ENCODE measurements at places on chromosomes 1 and 21.

- no peak for DNase-seq
These were observed 42.9 kb downstream of the DAB1 start for GRCh38 chr1:57380923-57381322.

GRCh38 chr1:91171898-91172297 lies 150.1 kb upstream of the ZNF644 start:
- no peak for DNase-seq

- DNase-seq: no peak
These were observed 46.1 kb downstream of the ITSN1 start for GRCh38 chr21:33688353-33688752.

- DNase-seq: no peak
These were observed 22.5 kb downstream of the NTMT2 start for GRCh38 chr1:170168265-170168664.

- DNase-seq: no peak
These were observed 6.8 kb downstream of the MINDY1 start for GRCh38 chr1:150999926-151000325.

DNA sequence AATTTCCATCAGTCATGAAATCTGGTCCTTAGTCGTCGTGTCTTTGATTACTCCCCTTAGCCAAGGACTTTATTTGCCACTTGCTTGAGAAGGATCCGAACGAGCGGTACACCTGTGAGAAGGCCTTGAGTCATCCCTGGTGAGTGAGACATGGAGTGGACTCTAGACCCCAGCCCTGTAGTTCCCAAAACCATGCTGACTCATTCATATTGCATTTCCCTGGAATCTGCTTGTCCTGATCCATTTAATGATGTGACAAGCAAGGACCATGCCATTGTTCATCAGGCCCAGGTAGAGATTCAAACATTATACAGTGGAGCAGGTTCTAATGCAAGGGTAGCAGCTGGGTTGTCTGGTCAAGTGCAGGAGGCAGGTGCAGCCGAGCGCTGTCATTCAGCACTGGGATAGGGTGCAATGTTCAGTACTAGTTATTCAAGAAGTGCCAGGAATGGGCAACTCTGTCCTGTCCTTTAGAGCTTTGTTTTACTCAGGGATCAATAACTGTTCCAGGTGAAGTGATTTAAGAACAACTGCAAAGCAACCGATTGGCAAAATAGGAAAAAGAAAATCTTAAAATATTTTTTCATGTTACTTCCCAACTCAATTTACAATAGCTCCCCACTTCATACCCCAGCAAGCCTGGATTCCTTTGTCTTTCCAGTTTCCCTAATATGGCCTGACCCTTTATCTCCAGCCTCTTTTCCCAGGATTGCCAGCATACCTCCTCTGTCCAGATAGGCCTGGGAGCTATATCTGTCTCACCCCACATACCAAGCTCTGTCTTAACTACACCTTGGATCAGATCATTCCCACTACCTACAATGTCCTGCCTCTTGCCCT lies 26.5 kb downstream of the CAMK1G start:
- DNase-seq: no peak

GRCh38 chr1:107124694-107125093 lies 16.1 kb upstream of the NTNG1 start:
- no peak for DNase-seq

- no peak for DNase-seq
These were observed 51.9 kb downstream of the SYT2 start for GRCh38 chr1:202658251-202658759.

DNA sequence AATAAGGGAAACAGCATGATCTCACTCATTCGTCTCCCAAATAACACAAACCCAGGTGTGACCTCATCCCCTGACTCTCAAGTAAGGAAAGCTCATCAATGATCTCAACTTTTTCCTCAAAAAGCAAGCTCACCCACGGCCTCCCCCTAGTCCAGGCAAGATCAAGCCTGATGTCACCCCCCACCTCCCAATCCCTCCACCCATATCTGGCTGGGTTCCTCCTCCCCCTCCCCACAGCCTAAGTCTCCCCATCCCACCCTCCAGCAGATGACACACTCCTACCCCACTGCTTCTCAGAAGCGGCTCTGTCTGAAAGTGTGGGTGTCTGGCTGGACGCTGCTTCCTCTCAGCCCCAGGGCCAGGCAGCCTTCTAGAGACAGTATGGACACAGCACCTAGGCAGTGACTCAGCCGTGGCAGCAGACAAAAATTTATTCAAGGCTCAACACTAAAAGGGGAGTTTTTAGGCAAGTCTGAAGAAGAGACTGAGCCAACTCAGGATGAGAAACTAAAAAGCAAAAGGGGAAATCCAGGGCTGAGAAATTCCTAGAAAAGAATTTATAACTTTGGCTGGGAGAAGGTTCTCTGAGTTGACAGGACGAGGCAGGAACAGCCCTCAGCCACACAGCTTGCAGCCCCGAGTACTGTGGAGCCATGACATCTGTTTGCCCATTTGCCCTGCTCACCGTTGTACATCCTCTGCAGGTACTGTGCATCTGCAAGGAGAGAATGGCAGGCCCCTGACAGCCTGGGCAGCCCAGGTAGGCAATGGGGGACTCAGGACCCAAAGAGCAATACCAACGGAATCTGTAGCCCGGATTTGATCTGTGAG lies 81.6 kb upstream of the LRRC8D start:
- DNase-seq: no peak

DNA sequence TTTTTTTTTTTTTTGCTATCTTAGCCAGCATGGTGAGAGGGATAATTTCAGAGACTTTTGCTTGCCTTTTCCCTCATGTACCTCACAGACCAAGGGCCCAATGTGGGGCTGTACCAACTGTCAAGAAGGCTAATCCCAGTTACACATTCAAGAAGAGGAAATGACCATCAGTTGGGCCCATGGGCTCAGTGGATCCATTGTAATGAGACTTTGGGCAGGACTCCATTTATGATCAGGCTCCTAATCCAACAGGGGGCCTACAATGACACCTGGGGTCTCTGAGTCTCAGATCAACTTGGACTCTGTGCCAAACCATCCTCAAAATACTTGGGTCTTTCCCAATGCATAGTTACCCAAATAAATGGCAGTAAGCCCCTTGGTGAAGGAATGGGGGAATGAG lies 450.4 kb upstream of the VAMP3 start:
- no peak for DNase-seq

- DNase-seq: no peak
These were observed 245.3 kb downstream of the RERE start for GRCh38 chr1:8572106-8572505.

DNA sequence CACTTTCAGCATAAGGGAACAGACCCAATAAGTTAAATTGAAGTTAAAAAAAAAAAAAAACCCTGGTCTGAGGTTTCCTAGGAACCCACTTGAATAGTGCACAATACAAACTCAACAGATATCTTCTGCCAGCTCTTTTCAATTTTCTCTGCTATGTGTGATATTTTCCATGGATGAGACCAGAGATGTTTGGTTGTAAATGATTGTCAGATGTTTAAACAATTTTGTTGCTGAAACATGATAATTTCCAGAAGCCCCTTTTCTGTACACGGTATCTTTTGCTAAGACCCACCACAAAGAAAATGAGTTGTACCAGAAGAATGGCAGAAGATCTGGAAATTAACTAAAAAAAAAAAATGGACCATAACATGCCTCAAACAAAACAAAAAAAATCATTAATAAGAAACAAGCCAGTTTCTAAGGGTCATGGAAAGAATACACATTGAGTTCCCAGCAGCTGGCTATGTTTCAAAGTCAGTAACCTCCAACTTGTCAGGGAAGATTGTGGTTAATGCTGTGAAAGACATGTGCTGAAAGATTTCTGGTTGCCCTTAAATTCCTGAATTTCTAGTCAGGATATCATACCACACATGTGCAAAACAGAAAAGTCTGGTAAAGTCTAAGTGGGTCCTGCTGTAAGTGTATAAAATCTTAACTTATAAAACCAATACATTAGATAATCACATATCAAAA lies 35.6 kb upstream of the MGST3 start:
- DNase-seq: no peak

DNA sequence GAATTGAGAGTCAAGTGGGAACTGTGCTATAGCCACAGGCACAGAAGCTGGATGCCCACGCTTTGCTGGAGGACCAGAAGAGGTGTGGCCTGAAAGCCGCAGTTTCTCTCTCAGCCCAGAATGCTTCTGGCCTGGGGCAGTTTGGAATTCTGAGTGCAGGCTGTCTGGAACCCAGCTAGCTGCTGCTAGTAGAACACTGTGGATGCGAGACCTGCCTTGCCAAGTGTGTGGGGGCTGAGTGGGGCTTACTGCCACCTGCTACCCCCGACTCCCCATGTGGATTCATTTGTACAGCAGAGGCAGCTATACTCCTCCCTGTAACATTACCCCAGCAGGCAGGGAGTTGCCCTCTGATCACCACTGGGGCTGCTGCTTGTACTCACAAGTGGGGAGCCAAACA lies 12.2 kb downstream of the ADAMTS1 start:
- DNase-seq: no peak

GRCh38 chr1:186653312-186653711 lies 26.9 kb downstream of the PTGS2 start:
- DNase-seq: no peak

- DNase-seq: no peak
These were observed 114.2 kb downstream of the BCAR3 start for GRCh38 chr1:93567255-93567918.

GRCh38 chr1:235998812-235999211 lies 66.1 kb downstream of the NID1 start:
- no peak for DNase-seq

- no peak for DNase-seq
These were observed 116.5 kb upstream of the IRF2BP2 start for GRCh38 chr1:234726359-234726943.

GRCh38 chr21:36479415-36480402 lies at the start of gene CLDN14:
CLDN14 (minus strand) TSS chr21:36480122; CDS start chr21:36461695, 18,427 bp downstream.
- no peak for DNase-seq

Measured in activated CD4-positive, alpha-beta T cell treated with anti-CD3 and anti-CD28 coated beads, Interleukin-2, amount 50 U/mL, for 24 hours (primary cell).